ENCODE measurements at places on chromosomes 13 and 19.

GRCh38 chr19:23542562-23542961 is 144.4 kb downstream of the ZNF675 start:
- no peak for DNase-seq

DNA sequence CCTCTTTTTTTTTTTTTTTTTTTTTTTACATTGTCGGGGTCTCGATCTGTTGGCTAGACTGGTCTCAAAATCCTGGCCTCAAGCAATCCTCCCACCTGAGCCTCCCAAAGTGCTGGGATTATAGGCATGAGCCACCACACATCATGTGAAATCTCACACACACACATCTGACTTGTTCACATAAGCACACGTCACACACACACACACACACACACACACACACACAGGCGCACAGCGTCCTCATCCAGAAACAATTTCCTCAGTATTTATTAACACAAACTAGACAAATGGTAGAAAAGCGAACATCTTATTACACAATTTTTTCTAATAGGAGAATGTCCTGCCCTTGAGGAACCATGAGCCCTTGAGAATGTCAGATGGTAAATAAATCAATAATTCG is 5.1 kb upstream of the SYCN start:
- DNase-seq, result no peak

DNA sequence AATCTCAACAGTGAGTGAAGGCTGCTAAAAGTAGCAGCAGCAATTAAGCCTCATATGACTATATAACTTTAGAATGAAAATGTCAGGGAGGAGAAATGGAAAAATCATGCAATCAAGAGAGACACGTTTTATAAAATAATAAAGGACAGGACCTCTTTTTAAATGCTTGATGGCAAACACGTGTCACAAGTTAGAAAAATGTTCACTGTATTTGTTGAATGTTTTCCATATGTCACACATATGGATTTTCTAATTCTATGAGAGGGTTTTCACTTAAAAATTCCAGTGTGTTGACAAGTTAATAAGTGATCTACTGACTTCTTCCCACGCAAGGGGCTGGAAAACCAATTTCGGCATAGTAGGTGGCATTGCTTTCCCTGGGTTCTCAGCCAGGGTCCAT is 27.7 kb upstream of the KCTD12 start:
- DNase-seq, result no peak

DNA sequence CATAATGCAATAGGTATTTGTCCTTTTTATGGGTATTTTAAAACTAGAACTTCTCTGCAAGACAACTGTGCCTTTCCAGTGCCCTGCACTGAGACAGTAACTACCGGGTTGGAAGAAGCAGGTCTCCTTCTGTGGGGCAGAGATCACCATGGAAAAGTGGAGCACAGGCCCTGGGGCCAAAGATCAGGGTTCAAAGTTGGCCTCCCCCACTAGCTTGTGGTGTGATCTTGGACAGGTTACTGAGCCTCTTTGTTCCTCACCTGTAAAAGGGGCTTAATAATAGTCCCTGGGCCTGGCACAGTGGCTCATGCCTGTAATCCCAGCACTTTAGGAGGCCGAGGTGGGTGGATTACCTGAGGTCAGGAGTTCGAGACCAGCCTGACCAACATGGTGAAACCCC is 68.3 kb downstream of the CEBPG start:
- no peak for DNase-seq

DNA sequence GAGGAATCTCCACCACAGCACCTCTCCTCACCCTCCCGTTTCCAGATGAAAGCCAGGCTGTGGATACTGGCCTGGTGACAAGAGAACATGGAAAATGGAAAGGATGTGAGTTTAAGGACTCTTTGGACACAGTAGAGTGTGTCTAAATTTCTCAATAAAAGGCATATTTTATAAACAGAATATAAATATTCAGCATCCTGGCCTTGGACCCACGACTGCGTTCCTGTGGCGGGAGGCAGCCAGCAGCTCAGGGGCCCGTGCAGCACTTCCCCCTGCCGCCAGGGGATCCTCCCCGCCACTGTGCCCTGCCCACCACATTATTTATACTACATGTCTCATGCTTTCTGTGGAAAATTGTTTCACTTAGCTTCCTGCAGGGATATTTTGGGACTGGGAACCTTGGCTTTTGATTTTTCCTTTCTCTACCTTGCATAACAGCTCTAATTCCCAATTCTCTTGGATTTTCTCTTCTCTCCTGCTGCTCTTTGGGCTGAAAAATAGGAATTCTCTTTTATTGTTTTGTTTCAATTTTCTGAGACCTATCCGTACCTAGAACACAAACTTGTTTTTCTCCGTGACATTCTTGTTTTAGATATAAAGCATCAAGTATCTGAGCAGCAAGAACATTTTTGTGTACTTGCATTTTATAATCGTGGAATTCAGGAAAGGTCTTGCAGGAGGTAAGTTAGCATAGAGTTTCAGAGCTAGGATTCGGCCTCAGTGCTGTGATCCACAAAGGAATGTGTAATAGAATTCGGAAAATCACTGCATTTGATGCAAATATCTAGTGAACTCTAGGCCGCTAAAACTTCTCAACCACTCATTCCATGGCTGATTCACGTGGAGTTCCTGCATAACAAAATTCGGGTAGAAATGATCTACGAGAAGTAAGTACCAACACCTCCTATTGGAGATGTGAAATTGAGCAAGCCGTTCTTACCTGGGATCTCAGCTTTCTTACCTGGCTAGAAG is 107.7 kb upstream of the SPATA13 start:
- no peak for DNase-seq

DNA sequence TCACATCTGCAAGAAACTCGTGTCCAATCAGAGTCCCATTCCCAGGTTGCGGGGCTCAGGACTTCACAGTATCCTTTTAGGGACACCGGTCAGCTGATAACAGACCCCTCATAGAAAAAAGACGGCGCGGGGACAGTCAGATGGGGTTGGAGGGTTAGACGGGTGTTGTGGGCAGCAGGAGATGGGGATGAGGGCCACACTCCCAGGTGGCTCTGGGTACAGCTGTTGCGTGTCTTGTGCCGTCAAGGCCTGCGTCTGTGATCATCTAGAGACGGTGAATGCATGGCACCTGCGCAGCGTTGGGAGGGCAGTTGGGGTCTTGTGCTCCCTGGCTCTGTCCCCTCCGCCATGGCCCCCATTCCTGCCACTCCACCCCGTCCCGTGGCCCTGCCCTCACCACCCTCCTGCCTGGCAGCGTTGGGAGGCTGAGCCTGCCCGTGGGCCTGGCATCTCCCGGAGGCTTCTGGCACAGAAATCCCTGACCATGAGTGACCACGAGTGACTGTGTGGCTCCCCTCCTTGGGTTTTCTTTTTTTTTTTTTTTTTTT is 14.0 kb upstream of the TEKTIP1 start:
- DNase-seq, result no peak

- DNase-seq, result no peak
Measured at GRCh38 chr13:106700439-106700838, 132.5 kb upstream of the ARGLU1 start.

DNA sequence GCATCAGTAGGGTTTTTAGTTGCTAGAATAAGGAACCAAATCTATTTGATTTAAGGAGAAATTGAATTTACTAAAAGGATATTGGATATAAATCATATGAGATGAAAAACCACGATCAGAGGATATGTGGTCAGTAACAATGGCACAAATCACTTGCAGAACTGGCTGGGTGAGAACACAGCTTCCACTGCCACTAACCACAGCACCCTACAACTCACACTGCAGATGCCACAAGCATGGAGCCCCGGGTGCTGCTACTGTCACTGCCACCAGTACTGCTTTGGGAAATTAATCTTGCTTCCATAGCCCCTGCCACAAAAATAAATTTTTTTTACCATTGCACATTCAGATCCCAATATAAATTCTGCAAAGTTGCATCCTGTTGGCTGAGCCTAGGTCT is 40.6 kb upstream of the KLF12 start:
- no peak for DNase-seq

GRCh38 chr19:29807178-29807577 is 4.6 kb upstream of the CCNE1 start:
- no peak for DNase-seq

DNA sequence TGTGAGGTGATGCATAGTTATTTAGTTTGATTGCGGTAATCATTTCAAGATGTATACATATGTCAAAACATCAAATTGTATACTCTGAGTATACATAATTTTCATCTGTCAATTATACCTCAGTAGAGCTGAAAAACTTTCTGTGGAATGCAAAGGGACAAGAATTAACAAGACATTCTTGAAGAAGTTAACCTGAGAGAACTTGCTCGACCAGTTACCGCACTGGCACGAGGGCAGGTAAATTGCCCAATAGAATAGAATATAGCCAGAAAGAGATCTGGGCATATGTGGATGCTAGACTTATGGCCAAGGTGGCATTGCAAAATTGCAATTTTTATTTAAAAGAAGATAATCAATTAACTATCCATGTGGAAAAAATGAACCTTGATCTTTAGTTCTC is 42.3 kb upstream of the GJB6 start:
- no peak for DNase-seq

DNA sequence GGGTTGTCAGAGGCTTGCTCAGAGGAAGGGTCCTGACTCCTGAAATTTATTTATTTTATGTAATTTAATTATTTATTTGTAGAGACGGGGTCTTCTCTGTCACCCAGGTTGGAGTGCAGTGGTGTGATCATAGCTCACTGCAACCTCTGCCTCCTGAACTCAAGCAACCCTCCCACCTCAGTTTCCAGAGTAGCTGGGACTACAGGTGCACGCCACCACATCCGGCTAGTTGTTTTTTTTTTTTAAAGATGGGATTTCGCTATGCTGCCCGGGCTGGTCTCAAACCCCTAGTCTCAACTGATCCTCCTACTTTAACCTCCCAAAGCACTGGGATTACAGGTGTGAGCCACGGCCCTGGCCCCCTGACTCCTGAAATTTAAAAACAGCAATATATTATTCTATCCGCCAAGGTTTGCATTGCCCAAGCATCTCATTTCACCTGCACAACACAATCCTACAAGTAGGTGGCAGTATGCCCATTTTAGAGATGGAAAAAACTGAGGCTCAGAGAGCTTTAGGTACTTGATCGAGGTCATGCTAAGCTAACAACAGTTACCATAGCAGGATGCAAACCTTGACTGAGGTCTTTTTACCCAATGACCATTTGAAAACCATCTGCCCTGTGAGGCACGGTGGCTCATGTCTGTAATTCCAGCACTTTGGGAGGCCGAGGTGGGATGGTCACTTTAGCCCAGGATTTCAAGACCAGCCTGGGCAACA is 18.1 kb downstream of the ARHGEF18 start:
- peak; percentile 54 for DNase-seq

DNA sequence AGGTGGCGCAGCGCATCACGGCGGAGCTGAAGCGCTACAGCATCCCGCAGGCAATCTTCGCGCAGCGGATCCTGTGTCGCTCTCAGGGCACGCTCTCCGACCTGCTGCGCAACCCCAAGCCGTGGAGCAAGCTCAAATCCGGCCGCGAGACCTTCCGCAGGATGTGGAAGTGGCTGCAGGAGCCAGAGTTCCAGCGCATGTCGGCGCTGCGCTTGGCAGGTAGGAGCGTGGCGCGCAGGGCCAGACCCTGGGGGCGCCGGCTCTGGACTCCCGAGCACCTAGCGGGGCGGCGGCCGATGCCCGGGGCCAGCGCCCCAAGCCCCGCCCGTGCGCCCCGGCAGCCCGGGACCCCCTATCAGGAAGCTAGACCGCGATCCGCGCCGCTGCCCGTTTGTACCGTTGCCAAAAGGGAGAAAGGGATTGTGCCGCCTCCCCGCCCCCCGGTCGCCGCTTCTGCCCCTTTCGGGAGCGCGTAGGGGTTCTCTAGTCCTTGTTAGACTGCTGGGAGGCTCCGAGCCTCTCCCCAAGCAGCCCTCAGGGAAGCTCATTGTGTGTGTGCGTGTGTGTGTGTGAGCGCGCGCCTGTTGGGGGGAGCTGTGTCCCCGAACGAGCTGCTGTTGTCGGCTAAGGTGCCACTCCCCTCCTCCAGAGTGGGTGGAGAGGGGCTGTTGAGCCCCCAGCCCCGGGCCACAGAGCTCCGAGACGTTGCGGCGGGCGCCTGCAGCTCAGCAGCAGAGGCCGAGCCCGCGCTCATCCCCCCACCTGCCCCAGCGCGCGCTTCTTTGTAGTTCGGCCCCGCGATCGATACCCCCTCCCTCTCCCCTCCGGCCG is 1.5 kb downstream of the ONECUT3 start:
- peak; percentile 60 for DNase-seq

DNA sequence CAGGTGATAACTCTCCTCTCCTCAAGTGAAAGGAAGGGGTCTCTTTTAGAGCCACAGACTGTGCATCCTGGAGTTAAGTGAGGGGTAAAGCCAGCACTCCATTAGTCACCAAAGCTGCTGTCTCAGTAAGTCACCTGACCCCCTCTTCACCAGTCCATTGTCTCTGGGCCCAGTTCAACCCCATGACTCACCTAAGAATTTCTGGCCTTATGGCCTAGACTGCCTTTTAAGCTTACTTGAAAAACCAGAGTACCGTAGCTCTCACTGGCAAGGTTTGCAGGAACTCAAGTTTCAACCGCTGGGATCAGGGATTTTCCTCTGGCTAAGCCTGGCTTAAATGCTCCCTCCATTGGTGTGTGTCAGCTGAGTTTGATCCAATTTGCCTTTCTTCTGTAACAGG is 23.4 kb upstream of the EID2 start:
- no peak for DNase-seq

DNA sequence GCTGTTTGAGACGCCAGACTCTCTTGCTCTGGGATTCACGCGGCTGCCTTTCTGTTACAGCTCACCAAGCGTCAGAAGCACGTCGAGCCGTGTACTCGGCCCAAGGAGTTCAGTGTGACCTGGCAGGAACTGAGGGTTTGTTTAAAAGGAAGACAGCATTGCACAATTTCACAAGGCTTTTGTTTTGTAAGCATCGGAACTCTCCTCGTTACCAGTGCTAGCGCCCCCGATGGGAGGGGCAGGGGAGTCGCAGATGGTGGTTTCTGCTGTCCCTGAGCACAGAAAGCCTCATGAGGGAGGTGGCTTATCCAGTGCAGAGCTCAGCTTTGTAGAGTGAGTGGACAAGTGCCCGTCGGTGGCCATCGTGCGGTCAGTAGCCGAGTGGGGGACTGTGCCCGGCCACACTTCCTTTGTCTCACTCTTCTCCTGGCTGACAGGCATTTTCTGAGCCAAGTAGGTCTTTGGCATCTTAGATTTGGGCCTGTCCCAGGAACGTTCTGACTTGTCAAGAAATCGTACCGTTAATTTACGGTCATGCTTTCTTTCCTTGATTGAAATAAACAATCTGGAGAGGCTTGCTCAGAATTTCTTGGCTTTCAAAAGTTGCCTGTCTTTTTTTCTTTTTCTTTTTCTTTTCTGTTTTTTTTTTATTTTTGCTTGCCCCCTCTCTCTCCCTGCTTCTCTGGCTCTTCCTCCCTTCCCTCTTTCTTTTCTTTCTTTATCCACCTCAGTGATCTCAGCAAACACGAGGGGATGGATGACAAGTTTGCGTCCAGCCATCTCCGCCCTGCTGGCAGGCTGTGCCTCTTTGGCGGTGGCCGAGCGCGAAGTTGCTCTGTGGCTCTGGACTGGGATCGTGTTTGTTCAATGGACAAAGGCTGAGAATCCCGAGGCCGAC is 7.7 kb downstream of the KDM4B start:
- no peak for DNase-seq

GRCh38 chr13:30736461-30737320 is 1.3 kb downstream of the ALOX5AP start:
- no peak for DNase-seq

- no peak for DNase-seq
Measured at GRCh38 chr19:39203372-39204341, at the start of gene SYCN. Gene SYCN, minus strand, starts transcription at chr19:39204263. Its CDS starts 9 bp downstream, at chr19:39204254.

- no peak for DNase-seq
Measured at GRCh38 chr13:23140492-23140891, 40.3 kb upstream of the SGCG start.

All from activated CD8-positive, alpha-beta T cell treated with anti-CD3 and anti-CD28 coated beads, Interleukin-2, amount 10 ng/mL, durations not matched to agents 7 days and 5 days (primary cell).